ENCODE measurements at places on chromosomes 12 and 14.

- DNase-seq = no peak
Observed at GRCh38 chr12:131046813-131047788, 93.4 kb downstream of the ADGRD1 start.

DNA sequence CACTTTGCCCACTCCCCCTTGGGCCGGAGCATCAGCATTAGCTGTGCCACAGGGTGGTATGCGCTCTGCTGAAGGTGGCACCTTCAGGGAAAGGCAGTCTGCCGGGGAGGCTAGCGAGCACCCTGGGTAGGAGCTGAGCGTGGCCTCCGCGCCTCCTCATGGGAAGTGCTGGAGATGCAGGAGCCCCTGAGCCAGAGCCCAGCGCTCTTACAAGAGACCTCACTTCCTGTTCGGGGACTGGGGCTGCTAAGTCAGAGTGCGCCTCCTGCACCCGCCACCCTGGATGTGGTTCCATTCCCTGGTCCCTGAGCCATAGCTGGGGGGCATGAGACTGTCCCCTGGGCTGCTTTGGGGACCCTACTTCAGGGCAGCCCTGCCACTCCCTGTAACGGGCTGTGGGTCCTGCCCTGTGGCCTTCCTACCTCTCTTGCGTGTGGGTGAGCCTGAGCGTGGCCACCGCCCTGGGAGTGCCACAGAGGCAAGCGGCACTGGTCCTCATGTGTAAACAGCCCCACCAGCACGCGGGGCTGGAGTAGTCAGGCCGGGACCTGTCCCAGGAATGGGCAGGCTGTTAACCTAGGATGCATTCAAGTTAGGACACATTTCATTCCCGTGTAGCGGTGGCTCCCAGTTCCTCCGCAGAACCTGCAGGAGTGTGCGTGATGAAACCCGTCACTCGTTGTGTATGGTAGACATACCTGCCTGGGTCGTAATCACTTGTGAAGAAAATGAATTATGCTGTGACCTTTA, 19.4 kb downstream of the COA8 start:
- no peak for DNase-seq

- DNase-seq = no peak
Observed at GRCh38 chr14:50052517-50052916, 63.9 kb downstream of the VCPKMT start.

DNA sequence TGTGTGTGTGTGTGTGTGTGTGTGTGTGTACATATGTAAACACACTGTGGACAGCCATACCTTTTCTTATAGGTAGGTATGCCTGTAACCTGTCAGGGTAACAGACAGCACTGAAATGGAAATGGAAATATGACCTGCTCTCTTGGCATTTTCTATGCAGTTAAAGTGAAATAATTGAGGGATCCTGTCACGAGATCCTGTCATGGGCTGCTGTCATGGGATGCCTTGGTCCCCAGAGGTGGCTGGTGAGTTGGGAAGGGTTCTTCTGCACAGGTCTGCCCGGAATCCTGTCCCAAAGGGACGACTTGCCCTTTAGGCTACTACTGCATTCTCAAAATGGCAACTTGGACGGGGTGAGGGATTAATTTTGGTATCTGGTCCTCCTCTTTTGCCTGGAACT, 47.3 kb downstream of the ELK3 start:
- no peak for DNase-seq

- DNase-seq = no peak
Observed at GRCh38 chr14:32225378-32225920, 22.4 kb upstream of the RNU6-8 start.

DNA sequence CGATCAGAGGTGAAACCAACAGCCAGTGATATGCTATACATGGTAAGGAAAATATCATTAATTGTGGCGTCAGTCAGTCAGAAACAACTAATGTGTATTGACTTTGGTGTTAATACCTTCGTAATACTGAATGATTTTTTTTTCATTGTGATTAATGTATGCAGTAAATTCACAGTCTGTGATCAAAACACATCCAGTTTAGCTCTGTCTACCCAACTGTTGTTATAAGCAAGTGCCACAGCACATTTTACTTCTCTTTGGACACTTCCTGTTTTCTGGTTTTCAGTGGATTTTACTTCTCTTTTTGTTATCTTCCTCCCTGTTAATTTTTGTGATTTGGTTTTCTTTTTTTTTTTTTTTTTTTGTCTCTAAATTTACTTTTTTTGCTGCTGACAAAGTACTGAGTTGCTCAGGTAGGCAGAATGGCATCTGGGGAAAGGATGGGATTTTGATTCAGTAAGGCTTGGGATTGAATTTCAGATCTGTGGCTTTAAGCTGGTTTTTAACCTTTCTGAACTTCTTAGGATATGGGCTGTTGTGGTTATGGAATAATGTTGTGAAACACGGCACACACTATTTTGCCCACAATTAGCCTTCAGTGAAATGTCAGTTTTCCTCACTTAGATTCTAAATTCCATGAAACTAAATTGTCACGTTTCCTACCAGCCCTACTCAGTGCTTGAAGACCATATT, 604 bp downstream of the GLIPR1 start:
- no peak for DNase-seq

GRCh38 chr12:67774983-67775587, 126.5 kb downstream of the DYRK2 start:
- DNase-seq = no peak

- no peak for DNase-seq
Observed at GRCh38 chr14:92383805-92384204, 60.8 kb downstream of the SLC24A4 start.

DNA sequence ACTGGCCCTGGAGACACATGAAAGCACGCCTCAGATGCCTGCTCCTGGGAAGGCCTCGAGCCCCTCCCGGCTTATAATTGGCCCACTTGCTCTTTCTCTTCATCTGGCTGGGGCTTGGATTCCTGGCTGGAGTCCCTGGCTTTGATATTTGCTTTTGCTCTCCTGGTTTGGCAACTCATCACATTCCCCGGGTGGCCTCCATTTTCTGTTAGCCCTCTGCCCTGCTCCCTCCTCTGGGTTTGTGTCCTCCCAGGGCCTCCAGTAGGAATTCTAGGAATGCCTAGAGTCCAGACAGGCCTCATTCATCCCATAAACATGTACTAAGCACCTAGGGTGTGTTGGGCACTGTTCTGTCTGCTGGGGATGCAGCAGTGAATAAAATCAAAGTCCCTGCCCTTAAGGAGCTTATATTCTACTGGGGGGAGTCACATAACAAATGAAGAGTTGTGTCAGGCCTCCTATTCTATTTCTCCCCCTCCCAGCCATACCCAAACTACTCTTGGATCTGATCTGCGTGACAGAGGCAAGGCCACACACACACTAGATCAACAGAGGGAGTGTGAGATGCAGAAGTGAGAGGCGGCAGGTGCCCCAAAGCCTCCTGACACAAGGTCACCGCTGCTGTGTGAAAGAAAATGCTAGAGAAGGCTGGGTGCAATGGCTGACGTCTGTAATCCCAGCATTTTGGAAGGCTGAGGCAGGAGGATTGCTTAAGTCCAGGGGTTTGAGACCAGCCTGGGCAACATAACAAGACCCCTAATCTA, 21.3 kb upstream of the TSPAN9 start:
- no peak for DNase-seq

GRCh38 chr12:103043531-103044486, 86.3 kb downstream of the ASCL1 start:
- DNase-seq = no peak

DNA sequence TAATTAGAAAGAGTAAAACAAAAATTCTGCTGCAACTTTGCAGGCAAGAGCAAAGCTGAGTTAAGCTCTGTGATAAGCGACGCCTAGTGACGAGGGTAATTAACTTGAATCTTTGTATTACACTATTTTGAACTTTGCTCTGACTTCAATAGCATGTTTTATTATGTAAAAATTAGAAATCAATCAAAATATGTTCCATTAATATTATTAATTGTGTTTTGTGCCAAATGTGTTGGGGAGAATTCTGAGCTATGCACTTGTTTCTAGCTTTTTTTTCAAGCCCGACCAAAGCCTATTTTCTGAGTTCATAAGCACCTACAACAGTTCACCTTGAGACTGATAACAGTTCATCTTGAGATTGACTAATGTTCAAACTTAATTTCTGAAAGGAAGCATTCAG, 90.1 kb upstream of the PDE3A start:
- DNase-seq = no peak

- DNase-seq = no peak
Observed at GRCh38 chr14:100503251-100503650, 84.0 kb downstream of the BEGAIN start.

DNA sequence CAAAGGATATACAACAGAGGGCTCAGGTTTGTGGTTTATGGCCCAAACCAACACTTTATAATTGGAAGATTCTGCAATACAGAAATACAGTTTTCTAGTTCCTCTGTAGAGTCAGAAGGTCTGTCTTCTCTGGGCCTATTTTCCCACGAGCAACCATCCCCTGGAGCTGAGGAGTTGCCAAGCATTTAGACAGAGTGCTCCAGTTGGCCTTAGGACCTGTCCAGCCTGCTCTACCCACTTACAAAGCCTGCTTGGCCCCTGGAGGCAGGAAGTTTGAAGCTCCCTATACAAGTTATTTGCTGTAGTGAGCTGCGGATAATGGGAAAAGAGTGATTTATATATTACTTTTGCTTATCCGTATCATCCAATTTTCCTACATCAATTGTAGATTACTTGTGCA, 60.8 kb upstream of the HSPB8 start:
- no peak for DNase-seq

- DNase-seq = no peak
Observed at GRCh38 chr14:104438166-104438887, 141.2 kb upstream of the C14orf180 start.

DNA sequence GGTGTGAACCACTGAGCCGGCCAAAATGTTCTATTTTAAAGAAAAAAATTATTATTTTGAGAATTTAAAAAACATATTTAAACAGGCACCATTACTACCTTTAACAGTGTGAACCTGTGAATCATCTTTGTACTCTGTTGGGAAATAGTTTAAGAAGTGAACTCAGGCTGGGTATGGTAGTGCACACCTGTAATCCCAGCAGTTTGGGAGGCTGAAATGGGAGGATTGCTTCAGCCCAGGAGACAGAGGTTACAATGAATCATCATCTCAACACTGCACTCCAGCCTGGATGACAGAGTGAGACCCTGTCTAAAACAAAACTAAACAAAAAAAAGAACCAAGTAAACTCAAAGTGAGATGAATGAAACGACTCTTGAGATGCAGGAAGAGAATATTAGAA, 3.1 kb upstream of the WDR89 start:
- DNase-seq = no peak

DNA sequence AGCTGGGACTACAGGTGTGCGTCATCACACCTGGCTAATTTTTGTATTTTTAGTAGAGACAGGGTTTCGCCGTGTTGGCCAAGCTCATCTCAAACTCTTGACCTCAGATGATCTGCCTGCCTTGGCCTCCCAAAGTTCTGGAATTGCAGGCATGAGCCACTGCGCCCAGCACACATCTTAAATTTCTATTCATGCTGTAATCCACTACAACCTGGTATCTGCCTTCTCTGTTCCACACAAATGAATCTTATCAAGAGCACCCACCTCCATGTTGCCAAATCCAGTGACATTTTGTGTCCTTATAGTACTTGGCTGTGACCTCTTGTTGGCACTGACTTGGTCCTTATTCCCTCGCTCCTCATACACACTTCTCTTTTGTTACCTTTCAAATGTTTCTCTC, 5.8 kb upstream of the BICD1 start:
- no peak for DNase-seq

- DNase-seq = no peak
Observed at GRCh38 chr14:99475179-99475578, 5.5 kb downstream of the SETD3 start.

DNA sequence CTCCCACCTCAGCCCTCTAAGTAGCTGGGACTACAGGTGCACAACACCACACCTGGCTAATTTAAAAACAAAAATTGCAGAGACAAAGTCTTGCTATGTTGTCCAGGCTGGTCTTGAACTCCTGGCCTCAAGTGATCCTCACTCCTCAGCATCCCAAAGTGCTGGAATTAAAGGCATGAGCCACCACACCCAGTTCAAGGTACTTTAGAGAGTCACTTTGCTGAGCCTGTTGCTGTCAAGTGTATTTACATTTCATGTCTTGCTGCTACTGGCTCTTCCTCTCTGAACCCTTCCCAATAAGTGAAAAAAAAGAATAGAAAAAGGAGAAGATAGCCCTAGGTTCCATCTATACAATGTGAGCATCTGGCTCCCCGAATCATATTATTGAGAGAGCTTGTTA, 38.4 kb downstream of the SLCO1A2 start:
- DNase-seq = no peak

- no peak for DNase-seq
Observed at GRCh38 chr14:24432259-24433131, 2.7 kb downstream of the KHNYN start.

GRCh38 chr12:30850684-30851083, 75.9 kb upstream of the TSPAN11 start:
- no peak for DNase-seq

- no peak for DNase-seq
Observed at GRCh38 chr12:49678711-49679110, 28.5 kb downstream of the FMNL3 start.

GRCh38 chr12:92183575-92183974, 37.9 kb upstream of the BTG1 start:
- no peak for DNase-seq

DNA sequence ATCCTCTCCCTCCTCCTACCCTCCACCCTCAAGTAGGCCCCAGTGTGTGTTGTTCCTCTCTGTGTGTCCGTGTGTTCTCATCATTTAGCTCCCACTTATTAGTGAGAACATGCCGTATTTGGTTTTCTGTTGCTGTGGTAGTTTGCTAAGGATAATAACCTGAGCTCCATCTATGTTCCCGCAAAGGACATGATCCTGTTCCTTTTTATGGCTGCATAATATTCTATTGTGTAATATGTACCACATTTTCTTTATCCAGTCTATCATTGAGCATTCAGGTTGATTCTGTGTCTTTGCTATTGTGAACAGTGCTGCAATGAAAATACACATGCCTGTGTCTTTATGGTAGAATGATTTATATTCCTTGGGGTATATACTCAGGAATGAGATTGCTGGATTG, 30.5 kb downstream of the JDP2 start:
- no peak for DNase-seq

GRCh38 chr12:62800707-62801400, 134.1 kb downstream of the PPM1H start:
- no peak for DNase-seq

GRCh38 chr12:11970155-11970520, 100.6 kb upstream of the BCL2L14 start:
- DNase-seq = no peak

- peak; percentile 8 for DNase-seq
Observed at GRCh38 chr14:55180434-55180833, 11.0 kb downstream of the DLGAP5 start.

Data from GM12891 (cell line).